ENCODE measurements at places on chromosomes 6 and 20.

DNA sequence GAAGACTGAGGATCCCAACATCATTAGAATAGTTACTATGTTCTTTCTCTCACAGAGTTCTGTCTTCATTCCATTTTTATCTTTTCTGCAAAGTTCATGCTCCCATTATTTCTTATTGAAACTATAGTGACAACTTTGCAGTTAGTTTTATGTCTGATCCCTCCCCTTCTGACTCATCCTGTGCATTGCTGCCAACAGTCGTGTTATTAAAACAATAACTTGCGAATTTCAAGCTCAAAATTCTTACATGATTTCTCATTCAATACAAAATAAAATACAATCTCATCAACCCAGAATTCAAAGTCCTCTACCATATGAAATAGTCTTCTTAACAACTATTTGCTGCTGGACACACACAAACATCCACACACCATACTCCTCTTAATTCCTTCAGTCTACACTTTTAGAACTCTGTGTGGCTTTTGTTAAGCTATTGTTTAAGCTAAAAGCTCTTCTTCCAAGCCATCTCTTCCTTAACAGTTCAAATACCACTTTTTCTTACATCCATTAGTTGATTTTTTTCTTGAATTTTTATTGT is 261.4 kb upstream of the IRAK1BP1 start:
- no peaks in the 10 kb centered on the region for H3K36me3 ChIP-seq
- no peak overlapping the region for H3K4me3 ChIP-seq
- H3K4me1 ChIP-seq, result peaks cover 41% of the 10 kb centered on the region
- H3K27ac ChIP-seq, result peak overlapping the region; percentile 27

GRCh38 chr6:72930556-72931132 is 294.7 kb downstream of the KHDC1L start:
- no peak overlapping the region for H3K4me3 ChIP-seq
- H3K27me3 ChIP-seq, result no peaks in the 10 kb centered on the region

DNA sequence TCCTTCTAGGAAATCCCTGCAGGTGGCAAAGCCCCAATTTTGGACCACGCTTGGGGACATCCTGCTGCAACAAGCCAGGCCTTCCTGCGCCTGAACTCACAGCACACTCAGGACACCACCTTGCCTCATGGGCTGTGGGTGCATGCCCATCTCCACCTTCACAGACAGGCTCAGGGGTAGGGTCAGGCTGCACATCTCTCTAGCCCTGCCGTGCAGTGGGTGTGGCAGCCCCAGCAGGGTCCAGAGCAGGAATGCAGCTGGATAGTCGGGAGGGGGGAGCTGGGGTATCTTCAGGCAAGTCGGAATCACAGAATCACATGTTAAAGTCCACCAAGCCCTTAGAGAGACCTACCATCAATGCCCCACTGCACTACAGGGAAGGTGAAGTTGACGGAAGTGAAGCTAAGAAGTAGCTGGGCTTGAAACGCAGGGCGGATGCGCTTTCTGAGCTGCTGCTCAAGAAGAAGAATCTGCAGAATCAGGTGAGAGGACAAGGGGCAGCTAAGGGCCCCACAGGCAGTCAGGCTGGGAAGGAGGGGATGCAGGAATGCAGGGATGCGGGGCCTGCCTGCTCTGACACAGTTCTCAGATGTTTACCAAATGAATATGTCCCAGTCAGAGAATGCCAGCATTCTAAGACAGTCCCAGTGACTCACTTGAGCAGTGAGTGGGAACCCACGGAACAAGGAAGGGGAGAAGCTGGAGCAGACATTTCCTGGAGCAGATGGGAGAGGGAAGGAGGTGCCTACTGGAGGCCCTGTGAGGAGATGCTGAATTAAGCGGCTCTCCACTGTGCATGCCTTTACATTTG is 11.3 kb downstream of the SERPINB6 start:
- no peak overlapping the region for H3K27ac ChIP-seq
- no peak overlapping the region for H3K4me3 ChIP-seq
- H3K4me1 ChIP-seq, result peaks cover 22% of the 10 kb centered on the region
- peak; percentile 20 for DNase-seq
- H3K36me3 ChIP-seq, result no peaks in the 10 kb centered on the region

- no peaks in the 10 kb centered on the region for H3K27me3 ChIP-seq
- no peak overlapping the region for H3K27ac ChIP-seq
- no peak overlapping the region for H3K4me3 ChIP-seq
- H3K36me3 ChIP-seq, result no peaks in the 10 kb centered on the region
- H3K4me1 ChIP-seq, result no peaks in the 10 kb centered on the region
- no peak for DNase-seq
Observed at GRCh38 chr6:10962673-10963072, 75.8 kb downstream of the SYCP2L start.

- no peak overlapping the region for H3K4me3 ChIP-seq
- H3K27ac ChIP-seq, result no peak overlapping the region
- H3K4me1 ChIP-seq, result no peaks in the 10 kb centered on the region
- no peaks in the 10 kb centered on the region for H3K36me3 ChIP-seq
- no peak for DNase-seq
Observed at GRCh38 chr6:88807622-88808021, 155.8 kb downstream of the RNGTT start.

DNA sequence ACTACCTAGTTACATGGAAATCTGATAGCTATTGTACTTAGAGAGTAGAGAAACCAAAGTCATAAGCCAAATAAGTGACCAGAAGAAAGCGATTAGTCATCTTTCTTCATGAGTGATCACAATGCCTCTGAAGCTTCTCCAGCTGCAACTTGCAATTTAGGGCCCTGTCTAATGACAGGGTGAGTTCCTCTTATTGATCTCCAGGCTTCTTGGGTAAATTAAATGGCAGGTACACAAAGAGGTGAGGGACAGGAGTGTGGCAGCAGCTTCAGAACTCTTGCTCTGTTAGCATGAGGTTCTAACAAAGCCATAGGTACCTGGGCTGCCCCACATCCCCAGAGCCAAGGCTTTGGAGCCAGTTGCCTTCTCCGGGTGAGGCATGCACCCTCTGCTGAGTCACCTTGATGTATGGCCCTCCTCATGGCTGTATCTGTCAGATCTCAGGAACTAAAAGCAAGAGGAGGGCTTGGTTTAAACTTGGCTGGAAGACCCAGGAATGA is 60.8 kb downstream of the PRDM1 start:
- no peaks in the 10 kb centered on the region for H3K36me3 ChIP-seq
- peaks cover 5% of the 10 kb centered on the region for H3K27me3 ChIP-seq
- no peak for DNase-seq
- H3K4me1 ChIP-seq, result no peaks in the 10 kb centered on the region
- no peak overlapping the region for H3K27ac ChIP-seq

- no peaks in the 10 kb centered on the region for H3K4me1 ChIP-seq
- H3K36me3 ChIP-seq, result no peaks in the 10 kb centered on the region
- no peaks in the 10 kb centered on the region for H3K27me3 ChIP-seq
- H3K27ac ChIP-seq, result no peak overlapping the region
- no peak overlapping the region for H3K4me3 ChIP-seq
- no peak for DNase-seq
Observed at GRCh38 chr20:20546402-20546801, 166.0 kb downstream of the RALGAPA2 start.

- no peaks in the 10 kb centered on the region for H3K36me3 ChIP-seq
- H3K27ac ChIP-seq, result no peak overlapping the region
- H3K27me3 ChIP-seq, result no peaks in the 10 kb centered on the region
- no peak for DNase-seq
Observed at GRCh38 chr6:124683507-124683906, 278.7 kb upstream of the RNF217 start.

DNA sequence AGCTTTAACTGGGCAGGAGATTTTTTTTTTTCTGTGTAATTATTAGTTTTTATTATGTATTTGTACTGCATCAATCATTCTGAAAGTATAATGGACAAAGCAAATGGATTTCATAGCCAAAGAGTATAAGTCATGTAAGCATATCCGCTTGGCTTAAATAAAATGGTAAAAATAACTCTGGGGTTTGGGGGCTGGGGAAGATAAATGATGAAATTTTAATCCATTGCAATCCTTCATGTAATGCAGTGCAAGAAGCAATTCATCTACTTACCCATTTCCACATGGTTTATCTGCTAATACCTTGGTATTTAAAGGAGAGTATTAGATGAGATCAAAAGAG is 781.4 kb downstream of the QKI start:
- H3K4me3 ChIP-seq, result no peak overlapping the region
- no peaks in the 10 kb centered on the region for H3K27me3 ChIP-seq
- no peak for DNase-seq
- H3K4me1 ChIP-seq, result no peaks in the 10 kb centered on the region

DNA sequence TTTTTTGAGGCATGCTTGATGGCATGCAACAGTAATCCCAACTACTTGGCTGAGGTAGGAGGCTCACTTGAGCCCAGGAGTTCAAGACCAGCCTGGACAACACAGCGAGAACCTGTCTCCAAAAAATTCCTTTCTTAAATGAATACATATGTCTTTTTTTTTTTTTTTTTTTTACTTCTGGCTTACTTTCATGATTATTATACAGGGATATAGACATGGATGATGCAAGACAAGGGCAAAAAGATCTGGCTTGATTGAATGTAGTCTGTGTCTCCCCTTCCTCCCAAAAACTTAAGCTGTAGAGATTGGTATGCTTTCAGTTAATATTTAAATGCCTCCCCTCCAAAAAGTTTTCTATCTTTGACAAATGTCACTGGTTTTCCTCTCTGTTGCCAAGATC is 7.6 kb downstream of the SNX3 start:
- no peaks in the 10 kb centered on the region for H3K27me3 ChIP-seq
- H3K4me3 ChIP-seq, result no peak overlapping the region
- no peak for DNase-seq
- peaks cover 7% of the 10 kb centered on the region for H3K36me3 ChIP-seq
- no peak overlapping the region for H3K27ac ChIP-seq

- H3K27me3 ChIP-seq, result no peaks in the 10 kb centered on the region
- no peak overlapping the region for H3K27ac ChIP-seq
- no peaks in the 10 kb centered on the region for H3K36me3 ChIP-seq
- no peaks in the 10 kb centered on the region for H3K4me1 ChIP-seq
- DNase-seq, result no peak
- no peak overlapping the region for H3K4me3 ChIP-seq
Observed at GRCh38 chr20:24836661-24837299, 112.3 kb upstream of the CST7 start.

DNA sequence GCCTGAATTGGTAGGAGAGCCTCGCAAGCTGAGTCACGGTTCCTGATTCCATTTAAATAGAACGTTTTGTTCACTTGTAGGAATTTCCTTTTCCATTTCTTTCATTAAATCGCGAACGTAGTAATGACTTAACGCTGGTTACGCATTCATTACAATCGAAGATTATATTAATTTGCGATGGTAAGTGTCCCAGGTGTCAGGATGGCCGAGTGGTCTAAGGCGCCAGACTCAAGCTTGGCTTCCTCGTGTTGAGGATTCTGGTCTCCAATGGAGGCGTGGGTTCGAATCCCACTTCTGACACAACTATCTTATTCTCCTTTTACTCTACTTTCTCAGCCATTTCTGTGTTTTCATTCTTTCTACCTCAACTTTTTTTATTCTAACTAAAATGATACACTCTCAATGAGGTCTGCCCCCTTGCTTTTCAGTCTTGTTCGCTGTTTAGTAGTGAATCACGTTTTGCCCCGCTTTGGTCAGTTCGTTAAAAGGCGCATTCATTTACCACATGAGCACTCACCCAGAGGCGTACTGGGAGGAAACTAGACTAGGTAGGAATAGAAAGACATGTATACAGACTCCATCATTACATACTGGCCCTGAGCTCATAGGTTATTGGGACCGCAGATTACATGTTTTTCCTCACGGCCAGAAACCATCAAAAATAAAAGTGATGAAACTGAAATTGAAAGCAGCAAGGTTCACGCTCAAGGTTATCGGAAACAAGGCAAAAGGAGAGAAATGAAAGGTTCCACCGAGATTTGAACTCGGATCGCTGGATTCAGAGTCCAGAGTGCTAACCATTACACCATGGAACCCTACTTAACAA is 17.3 kb upstream of the TRIM27 start:
- H3K27me3 ChIP-seq, result peaks cover 11% of the 10 kb centered on the region
- H3K4me3 ChIP-seq, result peak overlapping the region; percentile 94
- H3K4me1 ChIP-seq, result peaks cover 45% of the 10 kb centered on the region
- H3K36me3 ChIP-seq, result peaks cover 54% of the 10 kb centered on the region

- no peak for DNase-seq
- peak overlapping the region; percentile 46 for H3K27ac ChIP-seq
- H3K4me1 ChIP-seq, result peaks cover 65% of the 10 kb centered on the region
- H3K36me3 ChIP-seq, result peaks cover 21% of the 10 kb centered on the region
Observed at GRCh38 chr20:41009946-41010345, 18.7 kb upstream of the TOP1 start.

DNA sequence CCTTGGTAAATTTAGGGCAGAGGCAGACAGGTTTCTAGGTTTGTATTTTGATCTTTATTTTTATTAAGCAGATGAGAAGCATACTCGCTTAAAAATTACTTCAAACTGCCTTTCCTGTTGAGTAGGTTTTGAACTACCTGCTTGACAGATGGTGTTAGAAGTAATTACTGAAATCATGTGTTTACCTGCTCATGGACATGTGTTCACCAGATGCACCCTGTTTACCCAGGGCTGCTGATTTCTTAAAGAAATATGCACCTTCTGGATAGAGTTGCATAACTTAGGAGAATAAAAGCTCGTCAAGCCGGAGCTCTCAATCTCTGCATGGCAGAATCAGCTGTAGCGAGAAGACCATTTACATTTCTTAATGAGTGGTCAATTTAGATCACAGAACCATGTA is 165.1 kb downstream of the CDKAL1 start:
- no peaks in the 10 kb centered on the region for H3K36me3 ChIP-seq
- no peaks in the 10 kb centered on the region for H3K27me3 ChIP-seq
- no peak for DNase-seq
- H3K4me3 ChIP-seq, result no peak overlapping the region
- H3K27ac ChIP-seq, result peak overlapping the region; percentile 0

DNA sequence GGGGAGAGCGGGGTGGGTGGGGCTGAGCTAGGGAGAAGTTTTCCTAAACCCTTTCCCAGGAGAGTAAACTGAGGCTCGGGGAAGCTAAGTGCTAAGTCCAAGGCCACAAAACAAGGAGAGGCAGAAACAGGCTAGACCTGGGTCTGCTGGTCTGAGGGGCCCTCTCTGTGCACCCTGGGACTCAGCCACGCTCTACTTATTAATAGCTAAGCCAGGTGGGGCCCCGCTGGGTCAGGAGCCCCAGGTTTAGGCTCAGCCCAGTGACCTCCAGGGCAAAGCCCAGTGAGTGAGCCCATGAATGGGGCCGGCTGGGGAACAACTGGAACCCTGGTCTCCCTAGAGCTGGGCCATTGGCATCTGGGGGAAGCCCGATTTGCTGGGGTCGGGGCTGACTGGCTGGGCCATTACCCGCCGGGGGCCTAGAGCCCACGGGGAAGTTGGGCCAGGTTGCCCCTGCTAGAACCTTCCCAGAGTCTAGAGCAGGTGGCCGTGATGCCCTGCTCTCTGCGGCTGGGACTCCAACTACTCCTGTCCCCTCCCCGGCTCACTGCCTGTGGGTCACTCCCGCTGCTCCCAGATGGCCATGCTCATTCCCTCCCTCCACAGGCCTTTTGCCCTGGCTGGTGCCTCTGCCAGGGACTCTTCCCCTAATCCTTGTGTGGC is 24.1 kb upstream of the NOL4L start:
- H3K27ac ChIP-seq, result no peak overlapping the region
- peaks cover 18% of the 10 kb centered on the region for H3K27me3 ChIP-seq
- no peaks in the 10 kb centered on the region for H3K36me3 ChIP-seq
- H3K4me3 ChIP-seq, result no peak overlapping the region

Data from Calu3 (cell line).